ENCODE measurements at places on chromosomes 11 and 22.
A peak's percentile ranks its signal among the peaks of the same experiment; 100 is the strongest.

- H3K4me1 ChIP-seq: peaks cover 67% of the 10 kb centered on the region
- DNase-seq: no peak
- no peak overlapping the region for H3K27ac ChIP-seq
These were observed 16.8 kb downstream of the TREH start for GRCh38 chr11:118662401-118663271.

- peaks cover 41% of the 10 kb centered on the region for H3K4me1 ChIP-seq
- DNase-seq: no peak
- H3K4me3 ChIP-seq: no peak overlapping the region
- peaks cover 22% of the 10 kb centered on the region for H3K36me3 ChIP-seq
These were observed 102.7 kb downstream of the MRTFA start for GRCh38 chr22:40533712-40534378.

DNA sequence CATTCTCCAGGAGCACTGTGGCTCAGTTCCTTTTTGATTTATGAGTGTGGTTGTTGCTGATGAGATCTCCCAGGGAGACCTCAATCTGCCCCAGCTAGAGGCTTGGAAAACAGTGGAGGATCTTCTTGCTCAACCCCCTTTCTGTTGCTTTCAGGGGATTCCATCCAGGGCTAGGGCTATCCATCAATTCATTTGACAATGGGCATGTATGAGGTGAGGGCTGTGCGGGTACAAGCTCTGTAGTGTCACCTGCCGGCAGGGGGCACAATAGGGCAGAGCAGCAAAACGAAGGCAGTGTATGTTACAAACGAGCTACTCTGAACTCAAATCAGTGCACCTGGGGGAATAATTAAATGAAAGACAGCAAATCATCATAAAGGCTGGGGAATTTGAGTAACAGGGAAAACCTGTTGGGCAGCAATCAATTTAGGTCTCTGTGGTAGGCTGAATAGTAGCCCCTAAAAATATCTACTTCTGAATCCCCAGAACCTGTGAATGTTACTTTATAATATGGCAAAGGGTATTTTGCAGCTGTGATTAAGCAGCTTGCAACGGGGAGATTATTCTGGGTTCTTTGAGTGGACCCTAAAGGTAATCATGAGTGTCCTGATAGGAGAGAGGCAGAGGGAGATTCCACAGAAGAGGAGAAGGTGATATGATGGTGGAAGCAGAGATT lies 170.3 kb upstream of the ZBED5 start:
- H3K27me3 ChIP-seq: peaks cover 17% of the 10 kb centered on the region
- H3K36me3 ChIP-seq: no peaks in the 10 kb centered on the region
- DNase-seq: peak; percentile 69
- peaks cover 7% of the 10 kb centered on the region for H3K4me1 ChIP-seq
- H3K4me3 ChIP-seq: no peak overlapping the region
- no peak overlapping the region for H3K27ac ChIP-seq

DNA sequence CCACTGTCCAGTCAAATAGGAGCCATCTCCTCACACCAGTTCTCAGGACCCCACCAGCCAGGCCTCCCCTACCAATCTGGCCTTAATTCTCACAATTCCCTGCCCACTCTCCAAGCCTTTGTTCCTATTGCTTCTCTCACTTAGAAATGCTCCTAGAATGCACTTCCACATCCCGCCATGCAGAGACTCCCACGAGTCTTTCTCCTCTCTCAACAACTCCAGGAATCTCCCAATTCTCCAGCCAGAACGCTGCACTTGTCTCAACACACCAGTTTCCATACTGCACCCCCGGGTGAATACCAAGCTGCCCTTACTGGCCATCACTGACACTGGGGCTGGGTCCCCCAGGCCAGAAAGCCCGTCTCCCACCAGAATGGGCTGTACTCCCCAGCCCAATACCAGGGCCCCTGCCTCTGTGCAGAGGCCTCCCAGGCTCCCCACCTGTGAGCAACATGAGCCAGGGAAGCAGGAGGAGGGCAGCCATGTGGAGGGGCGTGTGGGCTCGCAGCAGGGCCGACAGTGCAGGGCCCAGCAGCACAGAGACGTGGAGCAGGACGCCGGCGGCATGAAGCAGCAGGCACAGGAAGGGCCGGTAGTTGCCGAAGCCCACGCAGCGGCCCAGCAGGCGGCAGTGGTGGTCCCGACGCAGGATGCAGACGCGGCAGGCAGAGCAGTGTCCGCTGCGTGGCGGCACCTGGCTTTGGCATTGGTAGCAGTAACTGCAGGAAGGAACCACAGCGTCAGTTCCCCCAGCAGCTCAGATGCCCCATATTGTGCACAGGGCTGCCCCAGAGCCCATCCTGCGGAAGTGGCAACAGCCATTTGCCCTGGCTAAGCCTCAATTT lies 2.4 kb downstream of the ZDHHC24 start:
- H3K4me1 ChIP-seq: peaks cover 71% of the 10 kb centered on the region
- H3K4me3 ChIP-seq: peak overlapping the region; percentile 68
- peaks cover 3% of the 10 kb centered on the region for H3K27me3 ChIP-seq
- peak; percentile 70 for DNase-seq

GRCh38 chr11:6572215-6572614 lies 31.2 kb downstream of the RRP8 start:
- peaks cover 5% of the 10 kb centered on the region for H3K4me1 ChIP-seq
- H3K27ac ChIP-seq: no peak overlapping the region
- no peak for DNase-seq
- peaks cover 30% of the 10 kb centered on the region for H3K36me3 ChIP-seq
- no peak overlapping the region for H3K4me3 ChIP-seq
- H3K27me3 ChIP-seq: peaks cover 2% of the 10 kb centered on the region

DNA sequence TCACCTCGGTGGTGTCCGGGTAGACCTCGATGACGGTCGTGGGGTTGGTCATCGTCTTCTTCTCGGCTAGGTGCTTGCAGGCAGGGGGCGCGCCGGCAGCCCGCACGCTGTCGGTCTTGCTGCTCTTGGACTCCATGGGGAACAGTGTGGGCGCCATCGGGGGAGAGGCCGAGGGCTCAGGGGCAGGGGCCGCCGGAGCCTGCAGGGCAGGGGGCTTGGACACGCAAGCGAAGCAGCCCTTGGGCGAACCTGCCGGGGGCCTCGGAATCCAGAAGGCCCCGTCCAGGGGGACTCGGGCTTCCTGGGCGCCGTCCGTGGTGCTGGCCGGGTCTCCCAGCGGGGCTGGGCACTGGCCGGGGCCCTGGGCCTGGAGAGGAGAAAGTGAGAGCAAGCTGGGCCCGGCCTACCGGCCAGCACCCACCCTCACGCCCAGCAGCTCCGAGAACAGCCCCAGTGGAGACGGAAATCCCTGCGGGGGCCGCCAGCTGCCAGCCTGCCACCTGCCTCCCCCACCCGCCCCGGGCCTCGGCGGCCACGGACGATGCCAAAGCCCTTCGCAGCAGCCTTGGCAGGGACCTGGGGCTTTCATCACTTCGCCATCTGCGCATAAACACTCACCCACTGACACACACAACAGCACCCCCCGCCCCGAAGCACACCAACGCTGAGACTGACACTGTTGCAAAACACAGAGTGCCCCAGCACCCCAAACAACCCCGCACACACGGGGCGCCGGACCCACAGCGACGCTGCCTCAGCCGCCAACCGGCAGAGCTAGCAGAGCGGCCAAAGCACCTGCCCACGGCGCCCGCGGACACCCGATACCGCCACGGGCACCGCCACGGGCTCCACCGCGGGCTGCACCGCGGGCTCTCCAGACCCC lies 2.4 kb downstream of the IFITM10 start:
- H3K36me3 ChIP-seq: no peaks in the 10 kb centered on the region
- no peak for DNase-seq
- no peak overlapping the region for H3K27ac ChIP-seq
- H3K27me3 ChIP-seq: peaks cover 63% of the 10 kb centered on the region
- H3K4me3 ChIP-seq: no peak overlapping the region

All from nephron progenitor cell (in vitro differentiated cells).